Omental fat pad (tissue), 4 donors: ENCODE measurements at places on chromosomes 7 and 10. TPM values are rescaled to one million over a fixed set of nuclear protein-coding genes. Genes with fewer than 3 reads are reported as not detected.

The FAM171A1 gene
- 7.0 TPM for total RNA-seq

The OR2A12 gene
- total RNA-seq = not detected

The OPN1SW gene
- total RNA-seq = not detected

The ANXA8 gene
- total RNA-seq = 1.3 TPM

The CCDC136 gene
- 1.7 TPM for total RNA-seq

DNA sequence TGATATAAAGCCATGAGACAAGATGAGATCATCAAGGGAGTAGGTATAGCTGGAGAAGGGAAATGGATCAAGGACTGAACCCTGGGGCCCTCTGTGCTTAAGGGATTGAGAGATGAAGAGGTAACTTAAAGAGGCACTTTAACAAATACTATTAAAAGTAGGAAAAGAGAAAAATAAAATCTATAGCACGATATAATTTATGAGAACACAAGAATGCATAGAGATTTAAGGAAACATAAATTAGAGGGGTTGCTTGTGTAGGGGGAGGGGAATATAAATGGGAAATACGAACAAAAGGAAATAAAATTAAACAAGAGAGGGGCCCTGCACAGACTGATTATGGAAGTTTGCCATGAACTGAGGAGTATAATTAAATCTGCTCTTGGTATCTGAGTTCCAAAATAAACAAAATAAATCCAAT lies 15.6 kb upstream of the LRRC17 start:
- no peak for DNase-seq

DNA sequence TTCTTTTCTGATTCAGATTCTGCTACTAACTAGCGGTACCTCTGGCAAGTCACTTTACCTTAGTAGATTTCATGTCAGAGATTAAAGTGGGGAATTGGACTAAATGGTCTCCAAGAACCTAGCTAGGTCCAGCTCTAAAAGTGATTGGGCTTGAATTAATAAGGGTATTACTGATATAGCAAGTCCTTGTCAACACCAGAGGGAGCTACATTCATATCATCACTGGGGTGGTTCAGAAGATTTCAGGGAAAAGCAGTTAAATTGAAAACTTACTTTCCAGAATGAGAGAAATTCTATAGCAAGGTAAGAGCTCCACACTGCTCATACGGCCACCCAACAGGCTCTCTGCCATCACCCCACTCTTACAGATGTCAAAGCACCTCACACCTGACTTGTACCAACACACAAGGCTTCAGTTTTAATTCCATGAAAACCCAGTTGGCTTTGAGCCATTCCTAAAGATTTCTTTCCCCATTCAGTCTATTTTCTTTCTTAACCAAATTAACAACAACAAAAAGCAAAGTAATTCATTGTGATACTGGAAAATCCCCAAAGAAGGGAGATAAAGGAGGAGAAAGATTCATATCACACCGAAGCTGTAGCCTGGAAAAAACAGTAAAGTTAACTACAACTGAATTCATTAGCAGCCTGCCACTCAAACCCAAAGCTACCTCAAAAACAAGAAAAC lies 38.0 kb upstream of the SPOCK2 start:
- no peak for DNase-seq

GRCh38 chr7:55193245-55193644 lies 171.9 kb upstream of the LANCL2 start:
- no peak for DNase-seq

- DNase-seq = peak; percentile 92
Measured at GRCh38 chr7:36291387-36292316, 98.0 kb upstream of the ANLN start.

GRCh38 chr7:134947329-134947728 lies 39.0 kb upstream of the AGBL3 start:
- DNase-seq = no peak

DNA sequence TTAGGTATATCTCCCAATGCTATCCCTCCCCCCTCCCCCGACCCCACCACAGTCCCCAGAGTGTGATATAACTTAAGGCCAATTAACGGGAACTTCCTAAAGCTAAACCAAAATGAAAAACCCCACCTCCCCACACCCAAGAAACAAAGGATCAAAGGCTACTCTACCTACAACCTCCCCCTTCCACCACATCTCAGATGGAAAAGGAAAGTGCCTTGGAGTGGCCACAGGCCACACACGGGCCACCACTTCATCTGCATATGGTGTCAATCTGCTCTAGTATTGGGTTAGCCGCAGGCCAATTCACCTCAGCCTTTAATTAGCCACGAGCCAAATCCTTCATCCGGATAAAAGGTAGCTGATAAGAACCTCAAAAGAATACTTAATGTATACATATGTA lies 19.6 kb downstream of the CSTF2T start:
- DNase-seq = no peak
